CD4-positive, alpha-beta T cell treated with Interleukin-15 for 1 hour (primary cell): ENCODE measurements at places on chromosomes 12 and 14.

DNA sequence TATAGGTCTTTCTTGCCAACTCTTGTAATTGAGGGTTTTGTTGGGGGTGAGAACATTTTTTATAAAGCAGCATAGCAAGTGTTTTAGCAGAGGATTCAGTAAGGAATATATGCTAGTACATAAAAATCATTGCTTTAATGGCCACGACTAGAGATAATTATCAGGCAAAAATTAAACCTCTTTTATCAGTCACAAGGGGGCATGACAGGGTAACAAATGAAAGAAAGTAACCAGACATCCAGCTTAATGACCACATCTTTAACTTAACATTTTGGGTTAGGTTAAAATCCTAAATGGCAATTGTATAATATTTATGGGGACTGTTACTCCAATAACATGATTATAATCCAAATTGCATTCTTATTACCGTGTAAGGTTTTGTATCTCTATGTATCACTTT lies 119.6 kb downstream of the LRRIQ1 start:
- no peak for DNase-seq

GRCh38 chr12:63396135-63396534 lies 245.1 kb upstream of the AVPR1A start:
- no peak for DNase-seq

DNA sequence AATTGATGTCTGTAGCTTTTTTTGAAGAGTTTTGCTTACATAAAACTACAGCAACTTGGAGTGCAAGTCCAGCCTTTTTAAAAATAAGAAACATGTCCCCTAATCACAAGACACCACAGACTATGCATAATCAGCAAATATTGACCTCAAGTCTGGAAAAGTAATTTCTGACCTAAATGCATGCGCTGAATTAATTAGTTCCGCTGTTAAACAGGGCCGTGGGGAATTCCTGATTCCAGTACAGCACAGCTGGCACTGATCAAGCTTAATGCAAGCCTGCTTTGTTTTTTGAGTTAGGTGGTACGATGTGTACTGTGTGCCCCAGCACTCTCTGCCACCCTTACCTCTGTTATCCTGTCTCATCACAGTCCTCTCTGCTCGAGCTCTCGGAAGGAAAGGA lies 9.2 kb downstream of the MLH3 start:
- DNase-seq: no peak

DNA sequence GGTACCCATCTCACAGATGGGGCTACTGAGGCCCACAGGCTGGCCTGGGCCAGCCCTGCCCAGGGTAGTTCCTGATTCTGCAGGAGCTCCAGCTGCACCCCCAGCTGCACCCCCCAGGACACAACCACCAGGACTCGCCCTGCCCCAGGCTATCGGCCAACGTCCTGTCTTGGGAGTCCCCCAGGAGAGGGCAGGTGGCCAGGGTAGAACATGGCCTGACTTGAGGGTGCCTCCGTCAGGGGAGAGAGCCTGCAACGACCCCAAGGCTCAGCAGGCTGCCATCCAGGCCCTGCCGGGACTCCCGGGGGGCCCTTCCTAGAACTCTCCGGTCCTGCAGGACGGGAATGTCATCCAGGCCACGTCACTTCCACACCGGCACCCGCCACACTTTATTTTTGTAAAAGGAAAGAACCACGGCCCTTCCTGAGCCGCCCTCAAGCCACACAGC lies 15.8 kb downstream of the JAG2 start:
- no peak for DNase-seq

DNA sequence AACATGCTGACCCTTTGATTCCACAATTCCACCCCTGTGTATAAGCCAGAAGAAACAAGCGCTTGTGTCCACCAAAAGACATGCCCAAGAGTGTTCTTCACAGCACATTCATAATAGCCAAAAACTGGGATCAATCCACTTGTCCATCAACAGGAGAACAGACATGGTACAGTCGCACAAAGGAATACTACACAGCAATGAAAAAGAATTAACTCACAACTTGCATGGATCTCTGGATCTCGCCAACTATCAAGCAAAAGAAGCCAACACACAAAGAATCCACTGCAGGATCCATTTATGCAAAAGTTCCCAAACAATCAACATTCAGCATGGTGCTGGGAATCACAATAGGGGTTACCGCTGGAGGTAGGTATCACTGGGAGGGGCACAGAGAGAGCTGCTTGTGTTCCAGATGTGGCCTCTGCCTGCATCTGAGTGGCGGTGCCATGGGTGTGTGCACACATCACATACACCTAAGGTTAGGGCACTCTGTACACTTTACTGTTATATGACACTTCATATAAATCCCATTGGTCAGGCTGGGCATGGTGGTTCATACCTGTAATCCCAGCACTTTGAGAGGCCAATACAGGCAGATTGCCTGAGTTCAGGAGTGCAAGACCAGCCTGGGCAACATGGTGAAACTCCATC lies 30.9 kb downstream of the CLMN start:
- no peak for DNase-seq

GRCh38 chr14:20609215-20610001 lies 18.2 kb upstream of the RNASE12 start:
- DNase-seq: peak; percentile 69

DNA sequence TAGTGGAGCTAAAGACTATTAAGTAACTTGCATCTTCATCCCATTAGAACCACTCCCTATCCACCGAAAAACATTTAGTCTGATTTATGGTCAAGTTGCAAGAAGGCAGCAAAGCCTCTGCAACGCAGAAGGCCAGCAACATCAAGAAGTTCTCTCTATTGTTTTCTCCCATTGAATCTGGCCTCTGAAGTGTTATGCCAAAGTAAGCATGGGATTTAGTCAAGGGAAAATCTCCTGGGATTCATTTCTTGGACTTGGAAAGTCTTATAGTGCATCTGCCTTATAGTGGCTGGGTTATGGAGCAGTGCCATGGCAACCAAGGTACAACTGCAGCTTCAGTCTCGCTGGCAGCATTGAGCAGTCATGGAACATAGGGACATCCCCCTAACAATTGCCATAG lies 87.7 kb upstream of the KRR1 start:
- DNase-seq: no peak

DNA sequence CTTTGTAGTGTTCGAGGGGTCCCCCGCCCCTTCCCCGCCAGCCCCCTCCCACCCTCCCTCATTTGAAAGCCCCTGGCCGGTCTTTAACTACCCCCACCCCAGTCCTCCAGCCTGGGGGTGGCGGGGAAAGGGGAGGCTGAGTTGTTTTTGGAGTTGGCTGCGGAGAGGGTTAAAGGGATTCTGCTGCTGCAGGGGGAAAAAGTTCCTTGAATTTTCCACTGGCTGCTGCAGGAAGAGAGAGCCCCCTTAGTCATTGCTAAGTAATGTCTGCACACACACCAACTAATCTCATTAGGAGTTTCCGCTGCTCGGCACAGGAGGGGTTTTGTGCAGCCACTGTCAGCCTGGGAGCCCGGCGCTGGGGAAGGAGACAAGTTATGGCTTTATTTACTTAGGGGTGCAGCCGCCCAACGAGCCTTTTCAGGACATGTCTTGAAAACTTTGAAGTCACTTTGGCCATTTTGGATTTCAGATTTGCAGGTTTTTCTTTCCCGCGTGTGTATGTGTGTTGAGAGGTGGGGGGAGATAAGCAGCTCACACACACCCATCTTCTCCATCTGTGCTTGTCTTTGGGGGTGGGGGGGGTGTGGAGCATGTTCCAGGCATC lies 1.8 kb downstream of the ELK3 start:
- DNase-seq: no peak

GRCh38 chr12:70948976-70949336 lies 28.4 kb upstream of the PTPRR start:
- DNase-seq: no peak

DNA sequence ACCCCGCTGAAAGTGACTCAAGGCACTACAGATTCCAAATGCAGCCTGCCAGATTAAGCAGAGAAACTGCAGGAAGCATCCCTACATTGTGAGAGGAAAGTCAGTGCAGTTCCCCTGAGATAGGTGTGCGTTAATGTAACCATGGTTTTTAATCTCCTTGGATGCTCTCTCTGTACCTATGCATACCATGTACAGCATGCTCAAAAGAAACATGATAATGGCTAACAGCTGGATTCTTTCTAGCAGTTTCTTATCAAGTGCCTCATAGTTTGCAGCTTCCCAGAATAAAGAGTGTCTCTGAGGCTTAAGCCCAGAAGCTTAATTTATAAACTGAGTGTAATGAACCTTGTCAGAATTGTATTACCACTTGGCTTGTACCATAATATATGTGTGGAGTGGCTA lies 17.1 kb upstream of the MDM1 start:
- DNase-seq: no peak

GRCh38 chr14:68368850-68369249 lies 424.0 kb downstream of the ZFP36L1 start:
- DNase-seq: no peak

DNA sequence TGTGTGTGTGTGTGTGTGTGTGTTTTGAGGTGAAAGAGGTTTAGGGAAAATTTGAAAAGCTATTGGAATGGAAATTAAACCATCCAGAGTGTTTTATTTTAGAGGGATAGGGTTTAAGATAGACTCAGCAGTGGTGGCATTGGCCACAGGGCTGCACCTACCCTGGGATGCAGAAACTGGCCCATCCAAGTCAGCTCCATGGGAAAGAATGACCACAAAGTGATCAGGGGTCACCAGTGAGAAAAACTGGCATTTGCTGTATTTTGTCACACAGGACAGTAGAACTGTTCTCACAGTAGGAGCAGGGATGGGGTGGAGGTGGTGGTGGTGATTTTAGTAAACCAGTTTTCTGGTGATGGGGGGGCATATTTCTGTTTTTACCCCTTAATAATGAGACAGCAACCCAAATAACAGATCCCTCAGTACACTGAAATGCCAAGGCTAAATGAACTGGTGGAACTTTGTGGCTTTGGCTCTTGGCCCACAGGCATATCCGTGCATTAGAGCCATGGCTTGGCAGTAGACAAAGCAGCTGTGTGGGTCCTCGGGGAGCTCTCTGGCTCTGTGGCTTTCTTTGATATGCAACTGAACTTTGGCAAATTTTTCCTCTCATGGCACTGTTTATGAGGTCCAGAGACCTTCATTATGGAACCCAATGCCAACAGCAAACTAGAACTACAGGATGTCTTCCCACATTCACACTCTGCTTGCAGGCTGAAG lies 348.3 kb downstream of the ZFP36L1 start:
- DNase-seq: no peak

- DNase-seq: no peak
Observed at GRCh38 chr12:104890476-104891096, 67.5 kb downstream of the SLC41A2 start.

GRCh38 chr12:18145924-18146323 lies 55.9 kb upstream of the RERGL start:
- no peak for DNase-seq

- no peak for DNase-seq
Observed at GRCh38 chr14:75825147-75825592, 156.6 kb downstream of the TGFB3 start.
